Activated CD8-positive, alpha-beta memory T cell treated with anti-CD3 and anti-CD28 coated beads for 4 hours (primary cell): ENCODE measurements at places on chromosomes 4 and X.

DNA sequence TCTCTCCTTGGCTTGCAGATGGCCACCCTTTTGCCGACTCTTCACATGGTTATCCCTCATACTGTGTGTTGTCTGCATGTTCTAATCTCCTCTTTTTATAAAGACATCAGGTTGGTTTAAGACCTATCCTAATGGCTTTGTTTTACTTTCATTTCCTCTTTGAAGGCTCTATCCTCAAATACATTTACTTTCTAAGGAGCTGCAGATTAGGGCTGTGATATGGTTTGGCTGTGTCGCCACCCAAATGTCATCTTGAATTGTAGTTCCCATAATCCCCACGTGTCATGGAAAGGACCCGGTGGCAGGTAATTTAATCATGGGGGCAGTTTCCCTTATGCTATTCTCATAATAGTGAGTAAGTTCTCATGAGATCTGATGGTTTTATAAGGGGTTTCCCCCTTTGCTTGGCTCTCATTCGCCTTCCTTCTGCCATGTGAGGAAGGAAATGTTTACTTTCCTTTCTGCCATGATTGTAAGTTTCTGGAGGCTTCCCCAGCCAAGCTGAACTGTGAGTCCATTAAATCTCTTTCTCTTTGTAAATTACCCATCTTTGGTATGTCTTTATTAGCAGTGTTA lies 204.5 kb downstream of the RELL1 start:
- no peak for DNase-seq

DNA sequence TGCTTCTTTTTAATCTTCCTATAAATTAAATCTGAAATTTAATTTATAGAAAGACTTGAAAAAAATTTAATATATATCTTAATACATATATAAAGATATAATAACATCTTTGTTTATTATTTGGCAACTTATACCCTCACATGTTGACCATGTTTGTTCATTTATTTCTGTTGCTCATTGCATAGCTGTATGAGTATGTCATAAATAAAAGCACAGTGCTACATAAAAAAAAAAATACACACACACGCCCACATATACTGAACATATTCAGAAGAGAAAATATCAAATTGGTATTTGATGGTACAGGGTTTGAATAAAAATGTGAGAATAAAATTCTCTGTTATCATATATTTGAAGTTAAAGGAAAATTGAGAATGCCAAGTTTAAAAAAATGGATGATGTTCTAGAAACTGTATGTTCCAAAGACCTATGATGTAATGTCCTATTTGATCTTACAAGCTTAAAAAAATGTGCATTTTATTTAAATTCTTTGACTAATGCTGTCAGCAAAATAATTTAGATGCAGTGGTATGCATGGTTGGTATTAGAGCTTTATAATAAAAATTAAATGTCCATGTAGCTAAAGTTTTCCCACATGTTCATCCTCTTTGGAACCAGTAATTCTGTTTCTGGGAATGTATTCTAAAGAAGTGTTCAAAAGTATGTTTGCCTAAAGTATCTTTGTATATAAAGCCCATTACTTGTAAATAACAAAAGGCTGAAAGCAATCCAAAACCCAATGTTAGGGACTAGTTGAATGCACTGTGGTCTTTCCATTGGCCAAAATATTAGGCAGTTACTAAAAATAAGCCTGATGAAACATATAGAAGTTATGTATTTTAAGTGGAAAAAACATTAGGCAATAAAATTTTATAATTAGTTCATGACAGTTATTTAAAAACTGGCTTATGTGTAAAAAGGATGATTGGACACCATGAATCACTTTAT lies 12.9 kb downstream of the TMEM184C start:
- DNase-seq: no peak

- no peak for DNase-seq
Observed at GRCh38 chr4:100721077-100721476, 203.3 kb upstream of the EMCN start.

DNA sequence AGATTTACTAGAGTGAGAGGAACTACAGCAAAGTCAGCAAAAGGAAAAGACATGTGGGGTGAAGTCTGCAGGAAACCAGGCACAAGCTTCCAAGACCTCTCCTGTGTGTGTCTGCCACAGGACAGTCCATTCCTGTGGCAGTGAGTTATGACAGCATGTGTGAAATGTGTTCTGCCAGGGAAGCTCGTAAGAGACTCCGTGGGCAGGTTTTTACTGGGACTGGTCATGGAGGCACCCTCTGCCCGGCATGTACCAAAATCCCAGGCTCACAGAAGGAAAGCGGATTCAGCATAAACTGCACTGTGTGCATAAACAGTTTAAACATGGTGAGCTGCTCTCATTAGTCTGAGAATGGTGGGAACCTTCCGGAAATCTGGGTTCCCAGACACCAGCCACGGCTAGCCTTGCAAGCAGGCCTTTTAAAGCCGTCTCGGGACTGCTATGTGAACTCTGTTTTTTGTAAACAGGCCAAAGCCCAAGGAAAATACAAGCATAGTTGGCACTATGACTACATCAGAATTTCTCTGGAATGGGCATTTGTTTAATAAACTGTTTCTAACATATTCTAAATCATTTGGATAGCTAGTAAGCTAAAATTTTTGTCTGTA lies 288.5 kb downstream of the TENM3 start:
- no peak for DNase-seq

DNA sequence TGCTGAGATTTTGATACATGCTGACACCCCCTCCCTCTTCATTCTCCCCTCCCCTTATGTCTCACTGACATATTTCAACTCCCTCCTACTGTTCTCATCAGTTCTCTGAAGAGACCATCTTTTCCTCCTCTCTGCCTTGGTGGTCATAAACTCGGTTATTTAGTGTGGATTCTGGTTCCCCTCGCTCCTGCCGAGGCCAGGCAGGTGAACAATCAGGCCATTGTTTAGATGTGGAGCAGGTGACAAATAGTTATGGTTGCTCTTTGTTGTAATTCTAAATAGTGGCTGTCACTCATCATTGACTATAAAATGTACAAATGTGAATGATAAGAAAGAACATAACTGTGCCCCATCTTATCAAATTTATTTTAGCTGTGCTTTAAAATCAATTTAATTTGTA lies 324.6 kb downstream of the BCOR start:
- no peak for DNase-seq

- DNase-seq: no peak
Observed at GRCh38 chrX:130186651-130187050, 14.9 kb downstream of the RAB33A start.

GRCh38 chr4:159390648-159391047 lies 287.8 kb downstream of the RAPGEF2 start:
- no peak for DNase-seq

DNA sequence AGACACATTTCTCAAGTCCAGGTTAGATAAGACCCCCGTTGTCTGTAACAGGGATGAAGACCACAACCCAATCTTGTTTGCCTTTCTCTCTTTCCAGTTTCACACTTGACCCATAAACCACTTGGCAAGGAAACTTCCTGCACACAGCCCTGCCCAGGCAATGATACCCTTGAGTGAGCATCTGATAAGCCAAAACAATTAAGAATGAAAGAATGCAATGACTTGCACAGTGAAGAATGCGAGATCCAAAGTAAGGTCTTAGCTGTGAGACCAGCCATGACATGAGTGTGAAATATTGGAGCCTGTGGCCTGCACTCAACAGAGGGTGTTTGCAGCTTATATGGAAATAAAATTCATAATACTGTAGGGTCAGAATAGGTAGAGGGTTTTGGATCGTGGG lies 37.9 kb upstream of the MXRA5 start:
- no peak for DNase-seq

DNA sequence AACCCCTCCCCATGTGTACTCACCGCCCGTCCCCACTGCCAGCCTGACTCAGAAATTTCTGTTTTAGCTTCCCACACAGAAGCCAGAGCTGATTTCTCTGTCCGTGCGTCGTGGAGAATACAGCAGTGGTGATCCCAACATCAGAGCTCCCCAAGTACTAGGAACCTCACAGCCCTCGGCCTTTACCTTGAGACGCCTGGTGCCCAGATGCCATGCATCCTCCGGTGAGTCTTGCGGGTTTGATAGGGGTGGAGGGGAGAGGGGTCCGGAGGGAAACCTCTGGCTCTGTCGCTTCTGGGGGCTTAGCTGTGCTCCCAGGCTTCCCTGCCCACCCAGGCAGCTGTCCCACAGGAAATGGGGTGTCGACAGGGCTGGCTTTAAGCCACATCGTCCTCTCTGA lies 2.1 kb downstream of the LOC101059915 start:
- no peak for DNase-seq

GRCh38 chr4:38611676-38612075 lies 52.3 kb upstream of the KLF3 start:
- DNase-seq: no peak

DNA sequence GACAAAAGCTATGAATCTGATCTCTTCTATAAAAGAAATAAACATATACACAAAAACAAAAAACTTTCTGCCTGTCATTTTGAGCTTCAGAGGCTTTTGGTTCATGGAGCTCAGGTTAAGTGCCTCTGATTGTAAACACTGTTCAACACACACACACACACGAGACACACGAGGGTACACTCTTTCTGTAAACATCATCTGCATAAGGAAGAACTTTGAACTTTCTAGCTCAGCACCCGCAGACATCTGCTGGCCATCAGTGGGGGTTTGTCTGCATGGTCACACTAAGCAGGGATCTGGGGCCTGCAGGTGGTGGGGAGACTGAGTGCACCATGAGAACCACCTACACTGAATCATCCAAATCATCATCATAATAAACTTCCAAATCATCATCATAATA lies 54.9 kb downstream of the STX18 start:
- DNase-seq: no peak
